ENCODE measurements at places on chromosomes 12 and 14.

DNA sequence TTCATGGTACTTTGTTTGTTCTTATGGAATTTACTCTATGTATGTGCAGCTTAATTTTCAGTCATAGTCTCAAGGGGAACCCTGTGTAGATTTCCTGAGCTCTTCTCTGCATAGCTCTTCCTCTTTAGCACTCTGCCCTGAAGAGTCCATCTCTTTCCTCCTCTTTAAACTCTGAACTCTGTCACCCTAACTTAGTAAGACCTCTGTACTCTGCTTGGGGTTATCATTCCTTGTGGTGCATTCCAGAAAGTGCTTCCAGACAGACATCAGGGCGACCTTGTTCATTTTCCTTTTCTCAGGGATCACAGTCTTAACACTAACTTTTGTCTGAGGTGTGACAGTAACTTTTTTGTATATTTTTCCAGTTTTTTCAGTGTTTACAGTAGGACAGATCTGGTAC lies 179.3 kb downstream of the RAD51B start:
- no peak for DNase-seq

GRCh38 chr12:15707516-15708199 lies 81.5 kb downstream of the EPS8 start:
- DNase-seq = no peak

- no peak for DNase-seq
Measured at GRCh38 chr12:68007466-68007865, 18.2 kb downstream of the IFNG-AS1 start.

GRCh38 chr12:26244503-26244902 lies 49.1 kb downstream of the SSPN start:
- DNase-seq = no peak

DNA sequence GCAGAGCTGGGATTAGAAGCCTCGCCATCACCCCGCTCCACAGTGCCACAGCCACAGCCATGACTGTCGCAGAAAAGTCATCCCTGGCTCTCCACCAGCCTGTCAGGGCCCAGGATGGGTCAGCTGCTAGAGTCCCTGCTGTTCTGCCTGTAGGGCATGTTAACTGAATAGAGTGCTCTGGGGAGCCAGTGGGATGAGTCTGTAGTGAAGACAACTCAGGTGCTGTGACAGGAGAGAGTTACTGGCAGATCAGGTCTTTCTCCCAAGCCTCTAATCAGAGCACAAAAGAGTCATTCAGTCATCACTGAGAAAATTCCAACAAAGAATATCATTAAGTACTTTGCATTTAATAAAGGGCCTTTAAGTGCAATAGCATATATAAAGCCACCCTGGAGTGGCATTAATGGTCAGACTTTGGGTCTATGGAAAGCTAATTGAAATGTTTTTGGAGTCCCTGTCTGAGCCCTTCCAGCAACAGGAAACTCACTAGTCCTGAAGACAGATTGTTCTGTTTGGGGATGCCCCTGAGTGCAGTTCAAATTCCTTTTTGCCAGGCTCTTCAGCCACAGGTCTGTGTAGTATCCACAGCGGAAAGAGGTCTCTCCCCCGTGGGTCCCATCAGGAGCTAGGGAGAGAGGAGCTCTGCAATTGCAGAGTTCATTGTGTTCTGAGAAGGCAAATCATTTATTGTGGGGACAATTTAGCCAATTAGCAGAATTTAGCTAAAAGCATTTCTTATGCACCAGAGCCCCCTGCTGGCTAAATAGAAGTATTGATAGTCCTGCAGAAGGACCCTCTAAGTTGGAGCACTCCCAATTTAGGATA lies 45.2 kb upstream of the C14orf132 start:
- DNase-seq = peak; percentile 28

- DNase-seq = peak; percentile 32
Measured at GRCh38 chr12:8088574-8088973, 6.5 kb downstream of the NECAP1 start.

GRCh38 chr12:103973909-103974308 lies 8.2 kb downstream of the TDG start:
- no peak for DNase-seq

DNA sequence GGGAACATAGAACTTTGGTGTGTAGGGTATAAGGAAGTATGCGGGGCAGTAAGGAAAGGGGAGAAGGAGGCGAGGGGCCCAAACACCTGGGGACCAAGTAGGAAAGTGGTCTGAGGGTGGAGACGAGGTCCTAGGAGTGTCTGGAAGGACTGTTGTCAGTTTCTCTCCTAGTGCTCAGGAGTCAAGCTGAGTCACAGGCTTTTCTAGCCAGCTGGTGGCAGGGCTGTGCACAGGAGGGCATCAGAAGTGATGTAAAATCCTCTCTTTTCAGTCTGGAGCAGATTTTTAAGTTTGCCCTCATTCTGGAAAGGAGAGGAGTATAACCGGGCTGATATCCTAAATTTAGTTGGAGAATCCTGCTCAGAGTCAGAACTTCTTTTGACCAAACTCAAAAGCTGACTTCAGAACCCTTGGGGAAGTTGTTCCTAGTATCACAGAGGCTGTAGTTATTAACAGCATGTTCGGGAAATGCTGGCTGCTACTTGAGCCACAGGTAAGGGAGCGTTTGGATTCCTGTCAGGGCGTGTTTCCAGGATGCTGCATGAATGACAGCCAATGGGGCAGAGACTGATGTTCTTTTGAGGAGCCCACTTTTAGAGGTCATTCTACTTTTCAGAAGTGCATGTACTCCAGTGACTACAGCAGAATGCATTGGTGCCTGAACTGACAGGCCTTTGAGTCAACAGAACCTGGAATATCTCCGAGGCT lies 19.3 kb downstream of the ZNF664 start:
- DNase-seq = no peak

GRCh38 chr12:102396276-102396675 lies 84.1 kb downstream of the IGF1 start:
- DNase-seq = peak; percentile 9

- DNase-seq = peak; percentile 42
Measured at GRCh38 chr12:66409195-66409871, 107.0 kb downstream of the HELB start.

DNA sequence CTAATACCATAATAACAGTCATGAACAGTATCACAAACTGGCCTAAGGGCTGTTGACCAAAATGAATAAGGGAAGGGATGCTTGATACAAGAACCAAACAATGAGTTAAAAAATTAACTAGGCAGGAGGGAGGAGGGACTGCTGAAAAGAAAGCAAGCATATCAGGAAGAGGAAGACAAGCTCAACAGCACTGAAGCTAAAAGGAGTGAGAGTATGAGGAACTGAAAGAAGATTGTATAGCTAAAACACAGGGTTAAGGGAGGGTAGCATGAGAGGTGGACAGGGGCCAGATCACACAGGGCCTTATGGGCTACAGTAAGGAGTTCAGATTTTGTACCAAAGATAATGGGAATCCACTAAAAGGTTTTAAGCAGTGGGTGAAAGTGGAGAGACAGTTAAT lies 34.1 kb downstream of the ITGA7 start:
- no peak for DNase-seq

DNA sequence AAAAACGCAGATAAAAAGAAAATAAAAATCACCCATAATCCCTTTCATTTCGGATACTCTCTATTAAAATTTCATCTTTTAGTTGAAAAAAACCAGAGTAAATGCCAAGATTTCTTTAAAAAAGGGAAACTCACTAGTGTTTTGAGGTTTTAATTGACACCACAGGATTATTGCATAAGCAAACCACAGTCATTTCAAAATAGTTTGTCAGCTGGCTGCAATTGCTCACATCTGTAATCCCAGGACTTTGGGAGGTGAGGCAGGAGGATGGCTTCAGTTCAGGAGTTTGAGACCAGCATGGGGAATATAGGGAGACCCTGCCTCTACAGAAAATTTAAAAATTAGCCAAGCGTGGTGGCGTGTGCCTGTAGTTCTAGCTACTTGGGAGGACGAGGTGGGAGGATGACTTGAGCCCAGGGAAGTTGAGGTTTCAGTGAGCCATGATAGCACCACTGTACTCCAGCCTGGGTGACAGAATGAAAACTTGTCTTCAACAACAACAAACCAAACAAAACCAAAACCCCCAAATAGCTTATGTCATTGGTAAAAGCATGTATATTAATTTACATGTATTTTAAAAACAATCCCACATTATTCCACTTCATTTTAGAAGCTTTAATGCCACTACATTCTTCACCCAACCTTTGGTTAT lies 48.8 kb downstream of the SYNE2 start:
- no peak for DNase-seq

DNA sequence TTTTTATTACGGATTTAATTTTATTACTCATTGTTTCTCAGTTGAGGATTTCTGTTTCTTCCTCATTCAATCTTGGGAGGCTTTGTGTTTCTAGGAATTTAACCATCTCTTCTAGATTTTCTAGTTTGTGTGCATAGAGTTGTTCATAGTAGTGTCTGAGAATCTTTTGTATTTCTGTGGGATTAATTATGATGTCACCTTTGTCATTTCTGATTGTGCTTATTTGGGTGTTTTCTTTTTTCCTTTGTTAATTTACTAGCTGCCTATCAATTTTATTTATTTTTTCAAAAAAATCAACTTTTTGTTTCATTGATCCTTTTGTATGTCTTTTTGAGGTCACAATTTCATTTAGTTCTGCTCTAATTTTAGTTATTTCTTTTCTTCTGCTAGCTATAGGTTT lies 75.9 kb downstream of the IFNG-AS1 start:
- DNase-seq = no peak

DNA sequence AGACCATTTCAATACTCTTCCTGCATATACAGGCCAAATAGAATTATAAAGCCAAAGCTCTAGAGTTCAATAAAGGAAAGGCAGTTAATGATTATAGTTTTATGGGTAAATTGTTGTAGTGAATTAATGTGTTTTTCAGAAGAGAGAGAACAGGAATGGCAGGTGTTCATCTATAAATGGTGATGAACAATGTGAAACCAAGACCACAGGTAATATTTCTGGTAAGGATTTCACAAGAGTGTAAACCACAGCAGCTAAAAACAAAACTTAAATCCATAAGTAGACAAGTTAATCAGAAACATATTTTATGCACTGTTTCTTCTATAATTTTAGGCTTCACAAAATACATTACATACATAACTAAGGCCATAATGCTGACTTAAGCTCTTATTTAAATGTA lies 204.4 kb downstream of the SYT1 start:
- DNase-seq = no peak

- DNase-seq = no peak
Measured at GRCh38 chr12:67649261-67649569, 670 bp downstream of the DYRK2 start.

- DNase-seq = no peak
Measured at GRCh38 chr12:58293308-58293982, 352.1 kb downstream of the ATP23 start.

GRCh38 chr12:99235381-99235780 lies 412.2 kb upstream of the GARIN6 start:
- DNase-seq = no peak
